ENCODE measurements at places on chromosomes 7 and 10. TPM values are rescaled to one million over a fixed set of nuclear protein-coding genes. Genes with fewer than 3 reads are reported as not detected.

CARD11 gene
- 0.84 TPM for total RNA-seq

LRRN3 gene
- total RNA-seq: 0.84 TPM

OLAH gene
- total RNA-seq: not detected

ZNF735 gene
- not detected for total RNA-seq

ACTL6B gene
- not detected for total RNA-seq

CALML3 gene
- not detected for total RNA-seq

NPY4R2 gene
- total RNA-seq: not detected

SNX8 gene
- total RNA-seq: 21.5 TPM

ZNF485 gene
- 3.7 TPM for total RNA-seq

GNGT1 gene
- total RNA-seq: not detected

ZNF862 gene
- 3.9 TPM for total RNA-seq

DYDC2 gene
- not detected for total RNA-seq

SPDYE8 gene
- total RNA-seq: not detected

NOS3 gene
- total RNA-seq: 4.3 TPM

ASZ1 gene
- total RNA-seq: not detected

MYL7 gene
- not detected for total RNA-seq

MACC1 gene
- total RNA-seq: under 0.01 TPM

NPM3 gene
- 131 TPM for total RNA-seq

KNDC1 gene
- total RNA-seq: 0.15 TPM

TFR2 gene
- total RNA-seq: 0.17 TPM

UCMA gene
- not detected for total RNA-seq

MALSU1 gene
- total RNA-seq: 92.0 TPM

ZPBP gene
- total RNA-seq: not detected

AKR1C8 gene
- not detected for total RNA-seq

SLC26A5 gene
- total RNA-seq: not detected

CELF2 gene
- 1.7 TPM for total RNA-seq

HYAL4 gene
- not detected for total RNA-seq

LRRC61 gene
- 6.8 TPM for total RNA-seq

MSS51 gene
- 0.15 TPM for total RNA-seq

ANKRD30A gene
- total RNA-seq: not detected

NEBL gene
- 1.3 TPM for total RNA-seq
